ENCODE measurements at places on chromosomes 1 and 21.

DNA sequence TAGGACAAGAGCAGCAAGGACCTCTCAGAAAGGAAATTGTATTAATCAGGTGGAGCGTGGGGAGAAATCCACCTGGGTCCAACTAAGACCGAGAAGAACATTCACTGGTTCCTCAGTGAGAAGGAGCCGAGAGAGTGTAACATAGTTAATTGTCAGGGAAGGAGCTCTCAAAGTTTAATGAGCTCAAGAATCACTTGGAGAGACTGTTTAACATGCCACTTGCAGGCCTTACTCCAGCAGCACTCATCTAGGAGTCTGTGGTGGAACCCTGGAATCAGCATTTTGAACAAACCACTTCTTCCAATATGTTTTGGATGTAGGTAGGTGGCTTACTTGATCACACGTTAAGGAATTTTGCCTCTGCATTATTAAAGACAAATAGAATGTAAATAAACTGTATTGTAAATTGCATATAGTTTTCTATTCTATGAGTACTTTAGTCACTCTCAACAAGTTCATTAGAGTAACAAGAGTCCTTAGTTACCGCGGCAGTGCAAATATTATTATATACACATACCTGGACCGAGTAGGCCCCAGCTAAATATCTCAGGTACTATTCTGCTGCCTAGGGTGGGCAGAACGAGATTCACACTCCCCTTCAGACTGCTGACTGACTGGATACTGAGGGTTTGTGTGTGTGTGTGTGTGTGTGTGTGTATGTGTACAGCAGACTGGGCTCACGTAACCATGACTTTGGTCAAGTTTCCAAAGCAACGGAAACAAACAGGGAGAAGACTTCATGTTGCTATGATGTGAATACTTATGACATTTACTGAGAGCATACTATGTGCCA, 203.2 kb upstream of the USP24 start:
- DNase-seq = no peak

DNA sequence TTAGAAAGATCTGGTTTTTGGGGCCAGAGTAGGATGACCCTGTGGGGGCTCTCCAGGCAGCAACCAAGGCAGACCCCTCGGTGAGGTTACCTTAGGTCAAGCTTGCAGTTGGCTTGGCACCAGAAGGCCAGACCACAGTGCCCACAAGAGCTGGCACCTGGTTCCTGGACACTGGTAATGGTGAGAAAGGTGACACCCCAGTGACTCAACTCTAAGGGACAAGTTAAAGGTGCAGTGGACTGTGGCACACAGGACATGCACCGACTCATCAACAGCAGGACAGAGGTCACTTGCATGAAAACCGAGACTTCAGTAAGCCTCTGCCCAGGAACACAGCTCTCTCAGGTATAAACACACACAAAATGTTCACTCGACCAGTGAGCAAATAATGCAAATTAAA, 6.7 kb downstream of the LRRC38 start:
- DNase-seq = no peak

GRCh38 chr1:153293851-153294250, 18.9 kb downstream of the PGLYRP3 start:
- DNase-seq = no peak

DNA sequence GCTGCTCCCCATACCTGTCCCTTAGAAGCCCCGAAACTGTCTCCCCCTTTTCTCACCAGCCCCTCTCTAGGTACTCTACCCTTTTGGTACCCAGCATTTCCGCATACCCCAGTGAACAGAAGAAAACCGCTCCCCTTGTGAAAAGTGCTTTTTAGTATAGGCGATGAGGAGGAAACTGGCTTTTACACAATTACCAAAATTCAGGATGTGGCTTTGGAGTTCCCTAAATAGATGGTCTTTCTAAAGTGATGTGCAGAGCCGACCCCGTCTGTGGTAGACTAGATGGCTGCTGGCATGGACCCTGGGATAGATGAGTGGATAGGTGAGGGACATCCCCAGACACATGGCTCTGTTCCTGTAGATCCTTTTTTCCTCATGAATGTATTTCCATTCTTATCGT, 2.6 kb upstream of the PER3 start:
- DNase-seq = no peak

GRCh38 chr1:151048645-151049032, 1.1 kb downstream of the C1orf56 start:
- no peak for DNase-seq

- DNase-seq = no peak
These were observed 72.0 kb downstream of the MIS18A start for GRCh38 chr21:32206631-32207405.

DNA sequence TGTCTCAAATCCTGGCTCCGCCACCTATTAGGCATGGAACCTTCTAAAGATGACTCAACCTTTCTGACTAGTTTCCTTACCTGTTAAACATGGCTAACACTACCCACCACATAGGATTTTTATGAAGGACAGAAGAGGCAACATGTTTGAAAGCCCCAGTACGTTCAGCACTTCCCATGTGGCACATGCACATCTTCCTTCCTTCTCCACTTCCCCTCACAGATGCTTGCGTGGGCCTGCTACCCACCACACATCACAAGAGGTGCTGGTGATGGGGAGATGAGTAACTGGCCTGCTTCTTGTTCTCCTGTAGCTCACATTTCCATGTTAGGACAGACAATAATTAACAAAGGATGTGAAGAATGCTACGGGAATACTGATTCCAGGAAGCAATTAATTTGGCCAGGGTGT, 7.1 kb downstream of the ZBTB21 start:
- no peak for DNase-seq

GRCh38 chr21:41098076-41098475, 69.9 kb upstream of the BACE2 start:
- DNase-seq = no peak

GRCh38 chr1:105632342-105633196, 1423.9 kb upstream of the PRMT6 start:
- peak; percentile 41 for DNase-seq

DNA sequence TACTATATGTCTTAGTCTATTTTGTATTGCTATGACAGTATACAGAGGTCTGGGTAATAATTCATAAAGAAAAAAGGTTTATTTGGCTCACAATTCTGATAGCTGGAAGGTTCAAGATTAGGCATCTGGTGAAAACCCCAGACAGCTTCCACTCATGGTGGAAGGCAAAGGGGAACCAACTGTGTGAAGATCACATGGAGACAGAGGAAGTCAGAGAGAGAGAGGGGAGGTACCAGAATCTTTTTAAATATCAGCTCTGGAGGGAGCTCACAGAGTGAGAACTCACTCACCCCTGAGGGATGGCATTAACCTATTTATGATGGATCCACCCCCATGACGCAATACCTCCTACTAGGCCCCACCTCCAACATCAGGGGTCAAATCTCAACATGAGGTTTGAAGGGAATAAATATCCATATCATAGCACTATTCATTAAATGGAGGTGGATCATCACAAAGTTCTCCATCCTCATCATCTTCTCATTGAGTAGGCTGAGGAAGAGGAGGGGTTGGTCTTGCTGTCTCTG, 290.5 kb downstream of the DSCAM start:
- no peak for DNase-seq

- peak; percentile 41 for DNase-seq
These were observed 2.7 kb downstream of the PDE9A start for GRCh38 chr21:42655796-42656770.

- no peak for DNase-seq
These were observed 142.2 kb downstream of the URB2 start for GRCh38 chr1:229768232-229768631.

DNA sequence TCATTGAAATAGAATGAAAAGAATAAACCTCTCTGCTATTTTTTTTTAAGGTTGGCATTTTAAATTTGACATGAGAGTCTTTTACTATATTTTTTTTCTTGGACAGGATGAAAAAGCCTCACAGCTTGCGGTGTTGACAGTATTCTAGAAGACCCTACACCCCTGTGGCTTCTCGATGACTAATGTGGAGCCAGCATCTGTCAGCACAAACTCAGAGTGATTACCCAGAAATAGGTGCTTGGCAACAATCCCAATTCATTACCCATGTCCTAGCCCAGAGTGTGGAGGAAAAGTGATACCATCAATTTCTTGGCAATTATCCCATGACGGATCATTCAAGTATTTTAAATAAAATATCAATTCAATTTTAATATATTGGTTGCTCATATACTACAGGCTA, 186.8 kb upstream of the MAP1LC3C start:
- no peak for DNase-seq

DNA sequence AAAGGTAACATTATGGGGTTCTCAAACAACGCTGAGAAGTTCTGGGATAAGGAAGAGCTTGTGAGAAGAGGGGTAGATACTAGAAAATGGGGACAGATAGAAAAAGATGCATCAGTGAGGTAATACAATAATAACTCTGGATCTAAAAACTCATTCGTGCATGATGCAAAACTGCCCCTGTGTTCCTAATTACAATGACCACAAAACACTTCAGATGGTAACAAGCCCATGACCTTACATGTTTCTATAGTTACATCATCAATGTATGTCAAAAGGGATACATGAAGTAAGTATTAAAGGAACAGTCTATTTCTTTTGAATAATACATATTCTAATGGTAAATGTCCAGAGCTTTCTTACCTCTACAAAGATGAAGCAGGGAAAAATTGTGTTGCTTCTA, 110.6 kb upstream of the PLPPR5 start:
- DNase-seq = no peak

GRCh38 chr1:219801156-219801820, 127.1 kb downstream of the SLC30A10 start:
- no peak for DNase-seq

DNA sequence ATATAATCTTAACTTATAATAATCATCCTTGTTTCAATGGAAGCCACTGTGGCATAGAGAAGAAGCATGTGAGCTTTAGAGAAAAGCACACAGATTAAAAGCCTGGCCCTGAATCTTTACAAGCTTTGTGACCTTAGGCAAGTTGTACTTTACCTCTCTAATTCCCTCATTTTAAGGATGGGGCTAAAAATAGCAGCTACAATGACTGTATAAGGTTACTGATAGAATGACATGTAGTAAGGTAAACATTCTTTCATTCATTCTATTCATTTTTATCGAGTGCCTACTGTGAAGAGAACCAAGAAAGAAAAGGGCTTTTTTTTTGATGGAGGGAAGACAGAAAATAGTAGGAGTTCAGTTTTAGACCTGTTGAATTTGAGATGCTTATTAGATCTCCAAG, 25.6 kb downstream of the CDKN2C start:
- DNase-seq = no peak

- DNase-seq = no peak
These were observed 170.3 kb downstream of the RGS7 start for GRCh38 chr1:241186716-241187115.

DNA sequence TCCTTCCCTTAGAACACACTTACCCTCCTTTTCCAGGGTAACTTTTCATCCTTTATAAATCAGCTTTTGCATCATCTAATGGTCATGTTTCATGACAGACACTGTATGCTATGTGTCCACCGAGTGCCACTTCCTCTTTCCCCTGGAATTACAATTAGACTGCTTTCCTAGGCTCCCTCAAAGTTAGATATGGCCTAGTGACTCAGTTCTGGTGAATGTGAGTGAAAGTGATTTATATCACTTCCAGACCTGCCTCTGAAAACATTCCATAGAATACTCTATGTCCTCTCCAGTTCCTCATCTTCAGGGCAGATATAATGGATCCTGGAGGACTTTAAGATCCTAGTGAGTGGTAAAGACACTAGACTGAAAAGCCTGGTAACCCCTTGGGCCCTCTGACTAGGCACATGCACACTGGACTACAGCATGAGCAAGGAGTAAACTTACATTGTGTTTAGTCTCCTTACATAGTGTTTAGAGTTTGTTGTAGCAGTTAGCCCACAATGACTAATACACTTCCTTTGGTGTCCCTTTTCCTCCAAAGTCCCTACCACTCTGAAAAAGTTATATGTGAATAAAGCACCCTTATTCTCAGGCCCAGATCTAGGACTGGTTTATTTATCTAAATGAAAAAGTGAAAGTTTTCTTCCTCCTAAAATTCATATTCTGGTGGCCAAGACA, 59.3 kb downstream of the GPR88 start:
- DNase-seq = no peak

DNA sequence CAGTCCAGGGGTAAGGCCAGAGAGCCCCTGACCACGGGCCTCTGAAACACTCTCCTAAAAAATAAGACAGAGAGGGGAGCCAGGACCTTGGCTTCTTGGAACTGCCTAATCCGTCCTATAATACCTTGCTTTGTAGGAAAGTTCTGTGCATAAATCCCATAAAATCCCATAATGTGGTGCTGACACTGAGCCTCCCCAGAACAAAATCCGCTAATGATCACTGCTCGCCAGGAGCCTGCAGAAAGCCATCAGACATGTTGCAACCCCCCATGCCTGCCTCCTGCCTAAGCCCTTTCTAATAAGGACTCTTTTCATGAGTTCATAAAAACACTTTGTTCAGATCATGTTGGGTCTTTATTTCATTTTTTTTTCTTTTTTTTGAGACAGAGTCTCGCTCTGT, 9.3 kb upstream of the DHRS3 start:
- no peak for DNase-seq

DNA sequence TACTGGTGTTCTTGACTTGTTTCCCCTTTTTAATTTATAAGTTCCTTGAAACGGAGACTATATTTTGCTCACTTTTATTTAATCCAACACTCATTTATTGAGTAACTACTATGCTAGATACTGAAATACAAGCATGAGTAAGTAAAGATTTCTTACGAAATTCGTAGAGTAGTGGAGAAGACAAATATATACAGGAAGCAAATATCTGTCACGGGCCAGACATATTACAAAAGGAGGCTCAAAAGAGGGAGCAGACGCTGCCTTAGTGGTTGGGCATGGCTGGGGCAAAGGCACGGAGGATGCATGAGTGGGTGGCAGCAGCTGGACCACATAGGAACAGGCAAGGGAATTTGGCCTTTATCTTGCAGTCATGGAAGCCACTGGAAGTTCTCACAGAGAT, 6.8 kb downstream of the NCF2 start:
- DNase-seq = no peak

DNA sequence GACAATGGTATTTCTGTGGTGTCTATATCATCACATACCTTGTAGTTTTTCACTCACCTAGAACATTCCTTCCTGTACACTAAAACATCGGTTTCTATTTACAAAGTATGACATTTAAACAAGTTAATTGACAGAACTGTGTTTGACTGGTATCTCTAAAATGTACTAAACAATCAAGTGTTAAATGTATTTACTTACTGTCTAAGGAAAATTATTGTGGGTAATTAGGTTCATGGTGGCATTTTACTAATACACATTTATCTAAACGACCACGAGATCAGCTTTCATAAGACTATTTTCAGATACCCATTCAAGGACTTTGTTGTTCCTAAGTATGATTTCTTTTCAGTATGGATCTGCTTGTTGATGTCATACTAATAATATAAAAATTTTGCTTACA, 115.2 kb downstream of the ADGRL2 start:
- no peak for DNase-seq

GRCh38 chr1:147142886-147143285, 29.4 kb downstream of the PRKAB2 start:
- no peak for DNase-seq

GRCh38 chr1:56547473-56547872, 31.9 kb downstream of the PLPP3 start:
- no peak for DNase-seq

- DNase-seq = no peak
These were observed 1344.7 kb downstream of the NCAM2 start for GRCh38 chr21:22342889-22343288.
